T-helper 1 cell (primary cell): ENCODE measurements at places on chromosomes 1 and 21.

DNA sequence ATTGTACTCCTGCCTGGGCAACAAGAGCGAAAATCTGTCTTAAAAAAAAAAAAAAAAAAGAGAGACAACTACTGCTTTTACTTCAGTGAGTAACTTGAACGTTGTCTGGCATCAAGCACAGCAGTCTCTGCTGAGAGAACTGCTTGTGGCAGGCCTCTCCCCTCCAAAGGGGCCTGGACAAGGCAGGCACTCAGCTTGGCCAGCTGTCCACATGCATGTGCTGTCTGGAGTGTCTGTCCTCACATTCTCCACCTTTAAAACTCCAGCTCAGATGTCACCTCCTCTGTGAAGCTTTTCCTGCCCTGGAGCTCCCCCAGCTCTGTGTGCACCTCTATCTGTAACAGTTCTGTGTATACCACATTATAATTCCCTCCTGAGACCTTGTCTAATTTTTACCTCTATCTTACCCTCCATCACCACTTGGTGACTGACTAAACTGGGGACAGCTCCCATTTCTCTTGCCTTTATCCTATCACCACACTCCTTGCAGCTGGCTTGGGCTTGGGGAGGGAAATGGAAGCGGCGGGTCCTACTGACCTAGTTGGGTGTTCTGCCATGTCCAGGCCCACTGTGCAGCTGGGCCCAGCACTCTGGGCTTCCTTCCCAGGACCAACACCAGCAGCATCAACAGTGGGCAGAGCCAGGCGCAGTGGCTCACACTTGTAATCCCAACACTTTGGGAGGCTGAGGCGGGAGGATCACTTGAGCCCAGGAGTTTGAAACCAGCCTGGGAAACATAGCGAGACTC lies 71.4 kb upstream of the ARTN start:
- no peak for DNase-seq

GRCh38 chr1:186220911-186221310 lies 154.1 kb downstream of the TPR start:
- no peak for DNase-seq

GRCh38 chr1:63099188-63099587 lies 223.2 kb upstream of the FOXD3 start:
- no peak for DNase-seq

- no peak for DNase-seq
Observed at GRCh38 chr1:230137337-230137815, 70.3 kb downstream of the GALNT2 start.

DNA sequence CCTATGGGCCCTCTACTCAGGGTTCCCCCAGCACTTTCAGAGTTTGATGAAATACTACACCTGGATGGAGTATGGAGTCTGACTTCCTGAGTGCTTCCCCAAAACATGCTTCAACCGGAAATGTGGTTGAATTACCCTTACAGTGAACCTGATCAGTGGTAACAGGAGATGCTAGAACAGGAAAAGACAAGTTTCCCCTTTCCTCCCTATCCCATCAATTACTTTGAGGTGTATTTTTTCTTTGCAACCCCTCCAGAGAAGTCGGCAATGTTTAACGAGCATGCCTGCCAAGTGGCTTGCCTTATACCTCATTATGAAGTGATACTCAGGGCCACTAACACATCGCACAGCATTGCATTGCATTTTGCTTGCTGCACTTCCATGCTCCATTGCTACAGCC lies 7.0 kb downstream of the KRTAP15-1 start:
- DNase-seq, result no peak

DNA sequence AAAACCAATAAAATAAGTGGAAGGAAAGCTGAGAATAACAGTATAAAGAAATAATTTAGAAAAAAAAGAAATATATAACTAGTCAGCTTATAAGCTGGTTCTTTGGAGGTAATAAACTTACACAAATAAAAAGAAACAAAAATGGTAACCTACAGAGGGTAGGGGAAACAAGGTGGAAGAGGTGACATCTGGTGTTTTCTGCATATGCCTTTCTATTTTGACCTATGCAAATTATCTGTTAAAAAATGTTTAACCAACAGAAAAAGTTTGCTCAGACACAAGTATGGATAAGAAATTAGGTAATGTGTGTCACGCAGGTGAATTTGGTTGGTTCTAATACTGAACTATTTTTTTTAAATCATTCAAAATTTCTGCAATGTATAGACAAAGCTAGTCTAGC lies 53.6 kb upstream of the DMRTA2 start:
- no peak for DNase-seq

DNA sequence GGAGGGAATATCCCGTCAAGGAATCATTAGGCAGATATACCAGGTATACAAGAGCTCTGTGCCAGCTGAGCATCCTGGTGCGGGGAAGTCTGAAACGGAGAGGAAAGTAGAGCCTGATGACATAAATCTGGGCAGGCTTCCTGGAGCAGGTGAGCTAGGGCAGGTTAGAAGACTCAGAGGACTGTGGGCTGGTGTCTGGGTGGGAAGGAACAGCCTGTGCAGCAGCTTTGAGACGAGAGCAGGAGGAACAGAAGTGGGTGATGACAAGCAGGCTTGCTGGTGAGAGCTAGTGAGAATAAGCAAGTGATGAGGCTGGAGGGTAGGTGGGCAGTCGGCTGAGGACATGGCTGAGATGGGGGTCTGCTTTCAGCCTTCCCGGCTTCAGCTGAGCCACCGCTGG lies 6.7 kb downstream of the CELSR2 start:
- no peak for DNase-seq

DNA sequence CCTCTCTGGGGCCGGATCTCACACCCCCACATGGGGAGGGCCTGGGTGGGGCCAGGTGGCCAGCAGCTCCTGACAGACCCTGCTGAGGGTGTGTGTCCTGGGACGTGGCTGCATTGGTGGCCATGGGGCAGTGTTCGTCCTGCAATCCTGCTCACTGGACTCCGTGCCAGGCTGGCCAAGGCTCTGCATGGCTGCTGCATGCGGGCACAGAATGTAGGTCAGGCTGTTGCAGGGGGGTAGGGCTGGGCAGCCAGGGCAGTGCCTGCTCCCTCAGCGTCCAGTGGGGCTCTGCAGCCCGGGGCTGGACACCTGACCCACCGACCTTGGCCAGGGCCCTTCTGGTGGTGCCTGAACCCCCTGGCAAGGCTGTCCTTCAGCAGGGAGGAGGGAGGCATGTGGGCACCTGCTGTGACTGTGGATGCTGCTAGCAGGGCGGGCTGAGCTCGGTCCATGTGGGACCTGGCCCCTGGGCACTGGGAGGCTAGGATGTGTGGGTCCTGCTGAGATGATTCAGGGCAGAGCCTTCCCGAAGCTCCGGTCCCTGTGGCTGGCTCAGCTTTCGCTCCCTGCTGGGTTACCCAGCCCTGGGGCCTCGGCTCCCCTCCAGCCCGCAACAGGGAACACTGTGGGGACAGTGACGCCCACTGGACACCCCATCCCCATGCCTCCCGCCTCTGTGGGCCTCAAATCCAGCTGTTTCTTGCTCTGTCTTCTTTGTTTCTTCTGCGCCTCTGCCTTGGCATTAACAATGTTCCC lies 14.9 kb upstream of the PLCH2 start:
- no peak for DNase-seq

GRCh38 chr21:29371464-29371863 lies 72.7 kb downstream of the BACH1 start:
- no peak for DNase-seq
